ENCODE measurements at places on chromosomes 4 and X. TPM values are rescaled to one million over a fixed set of nuclear protein-coding genes. Genes with fewer than 3 reads are reported as not detected.

DNA sequence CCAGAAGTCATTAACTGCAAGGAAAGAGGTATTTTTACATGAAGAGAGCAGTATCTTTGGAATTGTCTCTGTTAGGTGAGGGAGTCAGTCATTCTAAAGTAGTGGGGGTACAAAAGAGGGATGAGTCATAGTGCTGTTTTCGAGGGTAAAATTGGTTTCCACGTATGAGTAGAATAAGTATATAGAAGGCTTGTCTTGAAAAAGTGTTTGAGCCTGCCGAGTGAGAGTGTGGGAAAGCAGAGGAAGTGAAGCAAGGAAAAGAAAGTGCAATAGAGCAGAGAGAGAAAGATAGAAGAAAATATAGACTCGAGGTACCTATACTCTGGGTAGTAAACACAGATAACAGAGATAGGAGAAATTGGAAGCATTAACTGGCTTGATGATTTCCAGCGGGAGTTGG lies 696.4 kb downstream of the DMD start:
- H3K36me3 ChIP-seq = no peaks in the 10 kb centered on the region
- H3K4me1 ChIP-seq = no peaks in the 10 kb centered on the region
- DNase-seq = no peak
- H3K4me3 ChIP-seq = no peak overlapping the region

KLB gene
- 0.43 TPM for total RNA-seq

KCNE5 gene
- 1.7 TPM for total RNA-seq

DNA sequence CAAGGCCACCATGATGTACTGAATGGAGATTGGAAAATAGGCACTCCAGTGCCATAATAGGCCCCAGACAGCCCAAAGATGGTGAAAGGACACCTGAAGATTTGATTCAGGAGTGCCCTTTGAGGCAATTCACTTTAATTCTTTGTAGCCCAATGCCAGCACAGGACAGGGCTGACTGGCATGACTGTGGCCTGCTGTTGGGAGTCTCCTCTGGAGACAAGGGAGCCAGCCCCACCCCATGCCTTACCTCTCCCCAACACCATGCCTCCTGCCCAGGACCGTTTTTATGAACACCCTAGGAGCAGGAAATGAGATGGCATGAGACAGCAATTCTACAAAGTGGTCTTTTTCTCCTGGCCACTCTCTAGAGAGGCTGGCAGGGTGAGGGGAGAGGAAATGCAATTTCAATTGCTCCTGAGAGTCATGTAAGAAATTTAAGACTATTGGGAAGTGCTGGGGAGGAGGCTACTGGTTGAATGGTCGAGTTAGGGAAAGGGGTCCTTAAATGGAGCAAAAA lies 94.2 kb upstream of the MAMLD1 start:
- H3K27ac ChIP-seq = no peak overlapping the region
- H3K27me3 ChIP-seq = no peaks in the 10 kb centered on the region
- no peaks in the 10 kb centered on the region for H3K36me3 ChIP-seq

- peaks cover 8% of the 10 kb centered on the region for H3K36me3 ChIP-seq
- no peak overlapping the region for H3K4me3 ChIP-seq
- H3K4me1 ChIP-seq = peaks cover 4% of the 10 kb centered on the region
- DNase-seq = no peak
These were observed 5.8 kb downstream of the TBC1D19 start for GRCh38 chr4:26589705-26590104.

- H3K36me3 ChIP-seq = no peaks in the 10 kb centered on the region
- H3K27me3 ChIP-seq = no peaks in the 10 kb centered on the region
- DNase-seq = no peak
- H3K4me1 ChIP-seq = peaks cover 14% of the 10 kb centered on the region
- H3K4me3 ChIP-seq = no peak overlapping the region
- H3K27ac ChIP-seq = no peak overlapping the region
These were observed 920.1 kb upstream of the TENM3 start for GRCh38 chr4:181323061-181323460.

GRCh38 chrX:134484039-134484438 lies 24.1 kb downstream of the HPRT1 start:
- peaks cover 3% of the 10 kb centered on the region for H3K36me3 ChIP-seq
- no peaks in the 10 kb centered on the region for H3K27me3 ChIP-seq
- no peak overlapping the region for H3K27ac ChIP-seq
- no peak overlapping the region for H3K4me3 ChIP-seq
- DNase-seq = no peak
- no peaks in the 10 kb centered on the region for H3K4me1 ChIP-seq

SMARCAD1 gene
- 52.3 TPM for total RNA-seq

ASIC5 gene
- total RNA-seq = not detected

DNA sequence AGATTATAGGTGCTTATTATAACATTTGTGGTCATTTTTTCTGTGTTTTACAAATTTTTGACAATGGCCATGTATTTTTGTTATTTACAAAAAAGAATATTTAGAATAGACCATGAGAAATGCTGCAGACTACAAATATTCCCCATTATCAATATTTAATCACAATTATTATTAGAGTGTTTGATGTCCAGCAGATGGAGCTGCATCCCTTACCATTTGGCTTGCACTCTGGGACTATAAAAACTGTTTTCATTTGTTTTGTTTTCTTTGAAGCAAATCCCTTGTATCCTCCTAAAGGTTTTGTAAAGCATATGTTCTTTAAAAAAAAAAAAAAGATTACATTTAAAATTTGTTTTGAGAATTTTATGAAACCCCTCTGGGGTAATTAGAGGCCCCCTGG lies 85.6 kb upstream of the CXorf66 start:
- H3K27ac ChIP-seq = no peak overlapping the region
- DNase-seq = no peak
- H3K27me3 ChIP-seq = peaks cover 32% of the 10 kb centered on the region
- H3K4me3 ChIP-seq = no peak overlapping the region
- no peaks in the 10 kb centered on the region for H3K4me1 ChIP-seq
- H3K36me3 ChIP-seq = no peaks in the 10 kb centered on the region

DNA sequence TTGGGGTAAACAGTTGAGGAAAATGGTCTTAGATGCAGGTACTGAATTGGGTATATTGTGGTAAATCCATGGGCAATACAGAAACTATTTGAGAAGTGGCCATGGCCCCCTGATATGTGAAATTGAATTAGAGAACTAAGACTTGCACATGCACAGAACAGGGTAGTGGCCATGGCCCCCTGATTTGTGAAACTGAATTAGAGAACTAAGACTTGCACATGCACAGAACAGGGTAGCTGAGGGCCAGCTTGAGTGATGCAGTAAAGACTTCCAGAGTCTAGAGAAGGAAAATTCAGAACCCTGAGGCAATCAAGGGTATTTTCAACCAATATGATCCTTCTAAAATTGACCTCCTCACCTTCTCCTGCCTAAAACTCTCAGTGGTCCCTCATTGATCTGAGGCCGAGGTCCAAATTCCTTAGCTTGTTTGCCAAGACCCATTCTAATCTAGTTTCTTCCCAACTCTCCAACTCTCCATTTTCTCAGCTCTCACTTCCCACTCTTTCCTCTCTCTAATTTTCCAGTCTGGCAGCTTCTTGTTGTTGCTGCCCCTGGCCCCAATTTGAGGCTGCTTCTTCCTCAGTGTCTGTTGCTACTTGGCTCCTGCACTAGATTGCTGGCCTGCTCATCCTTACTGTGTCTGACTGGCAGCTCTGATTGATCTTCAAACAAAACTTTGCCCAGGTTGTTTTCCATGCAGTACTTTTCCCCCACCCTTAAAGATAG lies 72.4 kb downstream of the FRAS1 start:
- DNase-seq = no peak
- H3K27me3 ChIP-seq = no peaks in the 10 kb centered on the region
- peaks cover 5% of the 10 kb centered on the region for H3K36me3 ChIP-seq
- H3K4me1 ChIP-seq = peaks cover 10% of the 10 kb centered on the region
- no peak overlapping the region for H3K4me3 ChIP-seq

DNA sequence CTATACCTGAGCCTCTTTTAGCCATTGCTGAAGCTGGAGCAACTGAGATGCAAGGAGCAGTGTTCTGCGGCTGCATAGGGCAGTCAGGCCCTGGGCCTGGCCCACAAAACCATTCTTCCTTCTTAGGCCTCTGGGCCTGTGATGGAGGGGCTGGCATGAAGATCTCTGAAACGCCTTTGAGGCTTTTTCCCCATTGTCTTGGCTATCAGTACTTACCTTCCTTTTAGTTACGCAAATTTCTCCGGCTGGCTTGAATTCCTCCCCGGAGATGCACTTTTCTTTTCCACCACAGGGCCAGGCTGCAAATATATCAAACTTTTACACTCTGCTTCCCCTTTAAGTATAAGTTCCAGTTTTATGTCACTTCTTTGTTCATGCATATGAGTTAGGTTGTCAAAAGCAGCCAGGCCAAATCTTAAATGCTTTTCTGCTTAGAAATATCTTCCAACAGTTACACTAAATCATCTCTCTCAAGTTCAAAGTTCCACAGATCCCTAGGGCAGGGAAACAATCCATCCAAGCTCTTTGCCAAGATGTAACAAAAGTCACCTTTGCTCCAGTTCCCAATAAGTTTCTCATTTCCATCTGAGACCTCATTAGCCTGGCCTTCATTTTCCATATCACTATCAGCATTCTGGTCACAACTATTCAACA lies 194.4 kb upstream of the PCDH7 start:
- no peaks in the 10 kb centered on the region for H3K4me1 ChIP-seq
- no peak overlapping the region for H3K27ac ChIP-seq
- H3K4me3 ChIP-seq = no peak overlapping the region
- H3K27me3 ChIP-seq = no peaks in the 10 kb centered on the region
- H3K36me3 ChIP-seq = no peaks in the 10 kb centered on the region
- no peak for DNase-seq

GRCh38 chr4:8321771-8322170 lies 52.2 kb downstream of the HTRA3 start:
- no peak for DNase-seq
- H3K36me3 ChIP-seq = no peaks in the 10 kb centered on the region
- H3K4me3 ChIP-seq = no peak overlapping the region
- H3K27ac ChIP-seq = no peak overlapping the region
- H3K4me1 ChIP-seq = peaks cover 4% of the 10 kb centered on the region

DNA sequence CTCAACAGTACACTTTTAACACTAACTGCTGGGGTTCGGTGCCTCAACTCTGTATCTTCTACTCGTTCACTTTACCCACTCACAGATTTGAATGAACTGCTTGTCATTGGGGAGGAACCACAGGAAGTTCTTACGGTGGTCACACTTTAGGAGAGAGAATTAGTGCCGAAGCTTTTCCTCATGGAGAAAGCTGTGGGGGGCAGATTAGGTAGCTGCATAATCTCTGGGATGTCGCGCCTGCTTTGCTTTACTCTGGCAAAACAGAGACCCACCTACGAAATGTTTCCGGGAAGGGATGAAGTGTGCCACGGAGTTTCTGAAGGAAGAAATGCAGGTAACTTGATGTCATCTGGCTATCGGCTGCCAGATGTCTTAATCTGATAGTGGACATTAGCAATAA lies 949.7 kb upstream of the TENM3 start:
- H3K27ac ChIP-seq = no peak overlapping the region
- H3K36me3 ChIP-seq = no peaks in the 10 kb centered on the region
- H3K27me3 ChIP-seq = peaks cover 5% of the 10 kb centered on the region
- peaks cover 6% of the 10 kb centered on the region for H3K4me1 ChIP-seq
- no peak overlapping the region for H3K4me3 ChIP-seq

DNA sequence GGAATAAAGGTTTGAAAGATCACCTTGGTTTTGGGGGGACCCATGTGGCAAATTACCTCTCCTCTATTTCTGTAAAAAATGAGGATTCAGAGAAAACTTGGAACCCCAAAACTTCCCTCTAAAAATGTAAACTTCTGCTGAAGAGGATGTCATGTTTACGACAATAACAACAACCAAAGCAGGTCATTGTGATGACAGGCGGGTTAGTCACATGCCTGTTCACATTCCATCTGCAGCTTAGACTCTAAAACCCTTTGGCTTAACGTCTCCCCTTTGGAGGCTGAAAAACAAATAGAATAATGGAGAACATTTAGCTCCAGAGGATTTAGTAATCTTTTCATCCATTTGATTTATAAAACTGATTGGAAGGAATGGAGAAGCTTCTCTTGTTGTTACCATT lies 75.0 kb upstream of the FAM9C start:
- H3K27ac ChIP-seq = no peak overlapping the region
- H3K4me1 ChIP-seq = peaks cover 5% of the 10 kb centered on the region
- H3K27me3 ChIP-seq = no peaks in the 10 kb centered on the region

GPR82 gene
- not detected for total RNA-seq

DNA sequence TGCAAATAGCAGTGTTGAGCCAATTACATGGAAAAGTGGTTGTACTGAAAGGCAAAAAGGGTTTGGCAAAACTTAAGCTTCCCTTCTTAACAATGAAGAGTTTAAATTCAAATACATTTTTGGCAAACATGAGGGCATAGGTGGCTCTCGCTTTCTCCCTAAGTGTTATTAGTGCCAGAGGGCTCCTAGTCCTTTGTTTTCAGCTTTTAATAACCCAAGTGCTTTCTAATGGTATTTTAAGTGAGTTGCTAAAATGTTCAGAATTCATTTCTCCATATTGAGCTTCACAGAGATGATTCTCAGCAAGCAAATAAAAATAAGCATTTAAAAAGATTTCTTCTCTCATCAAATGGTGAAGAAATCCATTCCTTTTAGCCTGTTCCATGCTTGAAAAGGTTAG lies 123.7 kb downstream of the HS6ST2 start:
- peaks cover 27% of the 10 kb centered on the region for H3K4me1 ChIP-seq
- H3K36me3 ChIP-seq = no peaks in the 10 kb centered on the region
- H3K27ac ChIP-seq = no peak overlapping the region
- no peaks in the 10 kb centered on the region for H3K27me3 ChIP-seq

SPACA5B gene
- not detected for total RNA-seq

DNA sequence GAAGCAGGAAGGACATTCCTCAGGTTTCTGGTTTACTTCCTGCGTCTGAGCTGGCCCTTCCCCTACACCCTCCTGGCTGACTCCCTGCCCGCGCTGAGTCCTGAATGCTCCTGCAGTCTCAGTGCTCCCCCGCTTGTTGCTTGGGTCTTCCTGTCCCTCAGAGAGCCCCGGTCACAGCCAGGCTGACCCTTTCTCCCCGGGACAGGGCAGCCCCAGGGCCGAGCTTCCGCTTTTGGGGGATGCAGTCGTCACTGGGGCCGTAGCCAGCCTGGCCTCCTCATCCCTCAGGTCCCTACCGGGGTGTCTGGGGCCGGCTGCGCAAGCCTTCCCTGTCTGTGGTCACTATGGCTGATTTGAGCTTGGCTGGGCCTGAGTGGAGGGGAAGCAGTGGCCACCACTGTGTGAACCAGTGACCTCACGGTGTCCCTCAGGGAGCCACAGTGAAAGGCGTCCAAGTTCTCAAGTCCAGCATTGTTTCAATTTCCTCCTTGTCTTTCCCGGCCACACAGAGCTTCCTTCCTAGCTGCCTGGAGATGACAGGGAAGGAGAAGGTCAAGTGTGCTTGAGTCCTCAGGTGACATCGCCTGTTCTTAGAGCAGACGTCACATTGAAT lies 34.1 kb upstream of the ASMTL start:
- peaks cover 2% of the 10 kb centered on the region for H3K27me3 ChIP-seq
- H3K4me1 ChIP-seq = peaks cover 4% of the 10 kb centered on the region
- H3K27ac ChIP-seq = no peak overlapping the region
- DNase-seq = peak; percentile 61
- no peak overlapping the region for H3K4me3 ChIP-seq

DNA sequence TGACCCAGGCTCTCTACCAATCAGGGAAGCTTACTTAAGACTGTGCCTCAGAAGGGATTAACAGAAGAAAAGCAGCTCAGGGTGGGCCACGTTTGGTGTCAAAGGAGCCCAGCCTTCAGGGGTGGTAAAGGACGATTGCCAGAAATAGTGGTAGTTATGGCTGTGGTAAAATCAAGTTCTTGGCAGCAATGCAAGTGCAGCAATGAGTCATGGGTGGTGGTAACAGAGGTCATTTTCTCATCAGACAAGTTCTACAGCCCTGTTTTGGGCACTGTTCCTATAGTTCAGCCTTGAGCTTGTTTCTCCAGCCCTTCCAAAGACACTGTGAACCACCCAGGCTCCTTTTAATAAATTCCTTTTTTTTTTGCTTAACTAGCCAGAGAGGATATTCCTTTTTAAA lies 120.3 kb downstream of the EFHC2 start:
- no peaks in the 10 kb centered on the region for H3K4me1 ChIP-seq
- no peaks in the 10 kb centered on the region for H3K27me3 ChIP-seq
- no peak overlapping the region for H3K4me3 ChIP-seq
- no peak for DNase-seq
- H3K27ac ChIP-seq = no peak overlapping the region
